ENCODE measurements at places on chromosomes 12 and 14. TPM values are rescaled to one million over a fixed set of nuclear protein-coding genes. Genes with fewer than 3 reads are reported as not detected.
A peak's percentile ranks its signal among the peaks of the same experiment; 100 is the strongest.

DNA sequence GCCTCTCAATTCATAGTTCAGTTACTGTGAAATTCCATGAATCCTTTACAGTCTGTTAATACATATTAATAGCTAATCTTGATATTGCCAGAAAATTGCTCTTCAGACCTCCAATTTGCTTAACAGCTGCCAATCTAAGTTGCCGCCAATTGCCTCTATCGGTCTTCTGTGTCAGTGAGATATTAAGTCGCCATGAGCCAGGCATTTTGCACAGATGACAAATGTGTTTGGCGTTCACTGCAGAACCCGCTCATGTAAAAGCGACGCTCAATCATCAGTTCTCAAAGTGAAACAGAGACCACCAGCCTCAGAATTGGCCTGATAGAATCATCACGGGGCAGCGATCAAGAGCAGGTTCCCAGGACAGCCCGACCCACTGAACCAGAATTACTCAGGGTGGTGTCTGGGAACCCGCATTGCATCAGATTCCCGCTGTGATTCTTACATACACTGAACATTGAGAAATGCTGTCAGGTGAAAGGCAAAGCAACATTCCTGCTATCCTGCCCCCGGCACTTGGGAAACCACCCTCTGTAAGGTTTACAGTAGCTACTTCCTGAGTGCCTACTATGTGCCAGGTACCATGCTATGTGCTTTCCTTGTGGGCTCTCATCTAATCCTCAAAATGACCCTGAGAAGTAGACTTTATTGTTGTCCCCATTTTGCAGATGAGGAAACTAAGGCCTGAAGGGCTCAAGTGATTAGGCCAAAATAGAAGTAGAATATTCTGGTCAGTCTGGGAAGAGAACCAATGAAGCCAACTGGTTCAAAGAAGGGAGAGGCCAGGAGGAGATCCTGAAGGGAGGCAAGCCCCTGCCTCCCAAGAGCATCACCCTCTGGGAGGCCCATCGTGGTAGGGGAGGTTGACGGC lies 216.4 kb downstream of the SLC41A2 start:
- no peak for DNase-seq

PLEKHG7 gene
- total RNA-seq: under 0.01 TPM

DNA sequence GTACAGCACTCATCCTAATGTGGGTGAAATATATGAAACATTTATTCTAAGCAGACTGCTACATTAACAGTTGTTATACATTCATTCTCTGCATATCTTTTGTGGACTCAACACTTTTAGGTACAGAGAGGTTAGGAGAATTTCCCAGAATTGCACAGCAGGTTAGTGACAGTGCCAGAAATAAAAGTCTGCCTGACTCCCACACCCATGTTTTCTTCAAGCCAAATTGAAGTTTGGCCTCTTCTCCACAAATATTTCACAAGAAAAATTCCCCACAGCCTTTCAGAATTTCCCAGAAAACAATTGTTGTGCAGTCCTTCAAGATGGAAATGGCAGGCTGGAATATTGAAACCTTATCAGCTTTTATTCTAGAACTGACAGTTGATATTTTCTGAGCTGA lies 464.8 kb downstream of the RAD51B start:
- no peak for DNase-seq

KIAA0586 gene
- 44.4 TPM for total RNA-seq

DNA sequence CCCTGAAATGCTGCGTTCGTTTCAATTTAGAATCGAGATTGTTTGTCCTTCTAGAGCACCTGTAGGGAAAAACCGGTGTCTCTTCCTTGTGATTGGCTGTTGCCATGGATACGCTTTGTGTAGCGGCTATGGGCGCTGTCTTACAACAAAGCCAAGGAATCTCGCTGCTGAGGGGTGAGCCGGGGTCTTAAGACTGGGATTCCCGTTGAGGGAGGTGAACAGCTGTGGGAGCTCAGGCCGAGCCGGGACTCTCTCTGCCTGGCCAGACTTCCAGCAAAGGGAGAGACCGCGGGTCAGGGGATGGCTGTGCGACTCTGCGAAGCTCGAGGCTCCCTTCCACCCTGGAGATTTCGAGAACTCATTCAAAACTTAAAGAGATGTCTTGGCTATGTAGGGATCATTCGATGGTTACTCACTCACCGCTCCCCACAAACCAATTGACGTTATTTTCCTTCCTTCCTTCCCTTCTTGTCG lies at the start of the genes LRRIQ1 and TSPAN19:
Gene LRRIQ1, plus strand, starts transcription at position 118 of the 474 bp plus-strand sequence. CDS start 1,826 bp downstream, outside the sequence.
Gene TSPAN19, minus strand, starts transcription at position 44 of the 474 bp plus-strand sequence. CDS start 6,331 bp downstream, outside the sequence.
- DNase-seq: peak; percentile 79

DNA sequence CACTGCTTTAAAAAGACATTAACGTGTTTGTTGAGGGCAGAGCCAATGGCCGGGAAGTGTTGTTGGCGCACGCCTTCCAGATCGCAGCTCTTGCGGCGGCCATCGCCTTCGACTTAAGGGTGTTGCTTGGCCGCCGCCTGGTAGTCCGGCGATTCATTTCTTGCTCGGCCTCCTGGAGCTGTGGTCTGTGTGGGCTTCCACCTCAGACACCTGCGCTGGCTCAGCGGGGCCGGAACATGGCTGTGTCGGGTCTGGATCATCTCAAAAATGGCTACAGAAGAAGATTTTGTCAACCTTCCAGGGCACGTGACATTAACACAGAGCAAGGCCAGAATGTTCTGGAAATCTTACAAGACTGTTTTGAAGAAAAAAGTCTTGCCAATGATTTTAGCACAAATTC lies 24.7 kb downstream of the GALNT4 start:
- DNase-seq: no peak

RNF212B gene
- not detected for total RNA-seq

DNA sequence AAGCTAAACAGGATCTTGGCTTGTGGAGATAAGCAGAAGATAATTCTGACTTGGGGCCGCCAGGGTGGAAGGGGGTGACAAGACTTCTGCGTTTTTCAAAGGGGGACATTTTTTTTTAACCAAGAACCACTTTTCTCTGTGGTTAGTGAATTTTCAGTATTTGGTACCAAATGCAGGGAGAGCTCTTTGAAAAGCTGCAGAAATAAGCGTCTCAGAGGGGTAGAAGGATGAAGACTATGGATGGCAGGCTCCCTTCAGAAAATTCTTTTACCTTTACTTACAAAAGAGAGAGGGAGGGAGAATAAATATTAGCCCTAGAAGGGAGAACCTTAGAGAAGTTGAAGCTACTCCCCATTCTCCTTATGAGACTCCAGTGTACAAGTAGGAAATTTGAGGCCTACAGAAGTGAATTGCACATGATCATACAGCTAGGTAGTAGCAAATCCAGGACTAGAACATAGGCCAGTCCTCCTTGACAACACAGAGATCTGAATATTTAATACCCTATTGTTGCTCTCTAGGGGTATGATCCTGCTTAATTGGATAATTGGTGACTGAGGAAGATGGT lies 840 bp downstream of the MRPL52 start:
- no peak for DNase-seq

GRCh38 chr14:21227981-21228380 lies 41.3 kb downstream of the HNRNPC start:
- DNase-seq: no peak

- no peak for DNase-seq
Measured at GRCh38 chr14:100398044-100398443, 74.9 kb downstream of the SLC25A47 start.

MGP gene
- 0.56 TPM for total RNA-seq

DNA sequence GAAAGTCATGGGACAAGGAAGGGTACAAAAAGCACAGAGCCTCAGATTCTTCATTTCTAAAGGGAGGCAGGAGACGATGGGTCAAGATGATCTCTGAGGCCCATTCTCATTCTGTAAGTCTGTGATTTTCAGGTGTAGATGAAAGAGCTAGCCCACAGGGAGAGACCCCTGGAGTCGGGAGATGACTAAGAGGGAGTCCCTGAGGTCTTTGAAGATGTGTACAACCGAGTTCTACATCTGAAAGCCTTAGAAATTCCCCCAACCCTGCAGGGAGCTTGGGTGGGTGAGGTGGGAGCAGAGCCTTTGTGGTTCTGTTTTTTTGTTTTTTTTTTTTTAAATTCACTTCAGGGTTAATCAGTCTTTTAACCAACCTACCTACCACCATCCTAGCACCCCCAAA lies 3.1 kb downstream of the WNT10B start:
- no peak for DNase-seq

- DNase-seq: no peak
Measured at GRCh38 chr14:51552275-51552674, 99.4 kb upstream of the FRMD6 start.

STON2 gene
- not detected for total RNA-seq

DNA sequence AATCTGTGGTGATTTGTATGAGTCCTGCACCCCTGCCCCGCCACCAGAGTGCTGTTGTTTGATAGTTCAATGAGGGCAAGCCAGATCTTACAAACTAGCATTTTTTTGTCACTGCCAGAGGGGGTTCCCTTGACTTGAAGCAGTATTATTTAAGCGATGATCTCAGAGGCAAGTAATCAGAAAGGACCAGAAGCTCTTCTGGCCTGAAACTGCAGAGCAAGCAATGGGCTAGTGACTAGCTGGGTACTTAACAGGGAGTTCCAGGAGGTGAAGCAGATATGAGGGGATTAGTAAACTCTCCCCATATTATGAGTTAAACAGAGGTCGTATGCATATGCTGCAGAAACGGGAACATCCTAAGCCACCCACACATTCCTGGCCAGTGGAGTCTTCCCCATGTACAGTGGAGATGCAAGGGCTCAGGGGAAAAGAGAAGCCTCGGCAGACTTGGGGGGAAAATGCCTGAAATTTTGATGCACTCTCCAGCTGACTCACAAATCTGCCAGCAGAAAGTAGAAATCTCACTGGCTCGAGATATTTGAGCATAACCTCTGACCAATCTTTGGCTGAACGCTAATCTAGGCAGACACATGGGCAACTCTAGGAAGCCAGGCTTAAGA lies 8.3 kb upstream of the CRACR2A start:
- DNase-seq: no peak

NID2 gene
- total RNA-seq: 102 TPM

GRCh38 chr12:80277732-80278131 lies 166.3 kb upstream of the PTPRQ start:
- DNase-seq: no peak

- DNase-seq: peak; percentile 12
Measured at GRCh38 chr14:95862243-95862642, 14.4 kb upstream of the TUNAR start.

EPYC gene
- not detected for total RNA-seq

ADAMTS20 gene
- not detected for total RNA-seq

- peak; percentile 5 for DNase-seq
Measured at GRCh38 chr12:87196321-87196720, 832.9 kb downstream of the C12orf50 start.

CARMIL3 gene
- not detected for total RNA-seq

GRCh38 chr14:23624830-23625404 lies 11.2 kb upstream of the DHRS2 start:
- no peak for DNase-seq

HOXC9 gene
- total RNA-seq: not detected

GRCh38 chr12:14239935-14240872 lies 125.3 kb upstream of the ATF7IP start:
- DNase-seq: no peak

GRCh38 chr14:102916347-102917055 lies 6.0 kb upstream of the AMN start:
- no peak for DNase-seq

DNA sequence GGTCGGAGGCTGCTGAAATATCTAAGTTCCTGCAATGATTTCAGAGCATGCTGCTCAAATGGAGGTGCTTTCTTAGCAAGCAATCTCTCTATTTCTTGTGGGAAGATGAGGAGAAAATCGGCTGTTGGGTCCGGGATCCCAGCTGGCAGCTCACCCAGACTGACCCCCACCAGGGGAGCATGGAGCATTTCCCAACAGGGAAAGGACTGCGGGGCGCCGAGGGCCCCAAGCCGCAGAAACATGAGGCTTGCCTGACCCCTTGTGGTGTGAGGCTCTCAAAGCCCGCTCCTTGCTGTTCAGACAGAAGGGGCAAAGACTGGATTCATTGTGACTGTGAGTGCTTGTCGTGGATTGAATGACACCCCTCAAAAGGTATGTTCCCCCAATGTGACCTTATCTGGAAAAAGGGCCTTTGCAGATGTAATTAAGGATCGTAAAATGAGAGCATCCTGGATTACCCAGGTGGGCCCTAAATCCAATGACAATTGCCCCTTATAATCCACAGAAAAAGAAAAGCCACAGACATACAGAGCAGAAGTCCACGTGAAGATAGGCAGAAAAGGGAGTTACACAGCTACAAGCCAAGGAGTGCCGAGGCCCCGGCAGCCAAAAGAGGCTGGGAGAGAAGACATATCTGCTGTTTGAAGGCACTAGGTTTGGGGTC lies 116.3 kb upstream of the VASH1 start:
- peak; percentile 12 for DNase-seq

DNA sequence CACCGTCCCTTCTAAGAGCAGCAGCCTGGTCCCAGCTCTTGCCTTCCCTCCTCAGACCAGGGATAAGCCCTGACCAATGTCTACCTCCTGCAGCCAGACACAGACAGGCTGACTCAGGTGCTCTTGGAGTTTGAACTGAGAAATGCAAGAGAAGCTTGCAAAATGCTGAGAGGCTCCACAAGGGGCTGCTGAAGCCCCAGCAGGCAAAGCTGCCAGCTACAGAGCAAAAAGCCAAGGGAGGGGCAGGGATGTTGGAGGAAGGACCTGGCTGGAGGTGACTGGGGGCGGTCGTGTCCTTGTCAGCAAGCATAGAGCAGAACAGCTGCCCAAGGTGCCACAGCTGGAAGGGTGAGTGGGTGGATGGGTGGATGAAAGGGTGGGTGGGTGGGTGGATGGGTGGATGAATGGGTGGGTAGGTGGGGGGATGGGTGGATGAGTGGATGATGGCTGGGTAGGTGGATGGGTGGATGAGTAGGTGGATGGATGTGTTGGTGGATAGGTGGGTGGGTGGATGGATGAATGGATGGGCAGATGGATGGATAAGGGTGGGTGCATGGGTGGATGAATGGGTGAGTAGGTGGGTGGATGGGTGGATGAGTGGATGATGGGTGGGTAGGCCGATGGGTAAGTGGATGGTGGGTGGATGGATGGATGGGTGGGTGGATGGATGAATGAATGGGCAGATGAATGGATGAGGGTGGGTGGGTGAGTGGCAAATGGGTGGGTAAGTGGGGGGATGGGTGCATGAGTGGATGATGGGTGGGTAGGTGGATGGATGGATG lies 4.0 kb upstream of the INF2 start:
- DNase-seq: no peak
